ENCODE measurements at places on chromosomes 1 and 21. TPM values are rescaled to one million over a fixed set of nuclear protein-coding genes. Genes with fewer than 3 reads are reported as not detected.

DNA sequence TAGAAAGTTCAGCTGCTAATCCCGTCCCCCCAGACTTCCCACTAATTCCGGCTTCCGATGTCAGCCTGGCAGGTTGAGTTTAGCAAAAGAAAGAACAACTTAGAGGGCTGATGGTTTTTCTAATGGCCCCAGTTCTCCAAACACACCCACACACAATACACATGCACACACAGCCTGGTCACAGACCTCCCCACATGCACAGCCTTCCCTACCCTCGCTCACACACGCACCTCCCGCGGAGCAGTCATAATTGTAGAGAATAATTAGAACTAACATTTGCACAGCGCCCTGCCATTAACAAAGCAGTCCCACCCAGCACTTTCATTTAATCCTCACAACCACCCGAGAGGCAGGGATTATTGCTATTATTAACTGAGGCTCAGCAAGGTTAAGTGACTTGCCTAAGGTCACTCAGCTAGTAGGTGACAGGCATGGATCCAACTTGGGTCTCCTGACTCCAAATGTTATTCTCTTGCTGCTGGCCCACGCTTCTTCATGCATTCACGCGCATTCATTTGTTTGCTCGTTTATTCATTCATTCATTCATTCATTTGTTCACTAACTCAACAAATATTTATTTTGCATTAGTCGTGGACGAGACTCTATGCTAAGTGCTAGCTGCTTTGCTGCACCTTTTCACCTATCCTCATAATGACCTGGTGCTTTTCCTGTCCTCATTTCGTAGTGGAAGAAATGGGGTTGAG is 274.9 kb downstream of the FOXD2 start:
- DNase-seq, result no peak

DNA sequence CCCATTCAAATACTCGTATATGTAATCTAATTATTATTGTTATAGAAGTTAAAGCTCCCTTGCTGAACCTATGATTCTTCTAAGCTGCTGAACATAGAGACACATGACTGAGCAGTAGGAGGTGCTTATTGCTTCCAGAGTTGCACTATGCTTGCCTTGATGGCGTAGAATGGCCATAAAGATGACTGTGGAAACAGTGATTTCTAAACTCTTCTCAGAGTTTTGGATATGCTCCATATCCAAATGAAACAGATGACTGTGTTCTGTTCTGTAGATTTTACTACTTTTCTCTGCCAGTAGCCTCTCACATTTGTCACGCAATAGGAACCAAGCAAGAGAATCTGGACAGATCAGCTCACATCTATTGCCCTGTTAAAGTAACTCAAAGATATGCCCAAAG is 88.1 kb upstream of the CACYBP start:
- no peak for DNase-seq

GRCh38 chr21:44804762-44805161 is 3.1 kb upstream of the UBE2G2 start:
- no peak for DNase-seq

DNA sequence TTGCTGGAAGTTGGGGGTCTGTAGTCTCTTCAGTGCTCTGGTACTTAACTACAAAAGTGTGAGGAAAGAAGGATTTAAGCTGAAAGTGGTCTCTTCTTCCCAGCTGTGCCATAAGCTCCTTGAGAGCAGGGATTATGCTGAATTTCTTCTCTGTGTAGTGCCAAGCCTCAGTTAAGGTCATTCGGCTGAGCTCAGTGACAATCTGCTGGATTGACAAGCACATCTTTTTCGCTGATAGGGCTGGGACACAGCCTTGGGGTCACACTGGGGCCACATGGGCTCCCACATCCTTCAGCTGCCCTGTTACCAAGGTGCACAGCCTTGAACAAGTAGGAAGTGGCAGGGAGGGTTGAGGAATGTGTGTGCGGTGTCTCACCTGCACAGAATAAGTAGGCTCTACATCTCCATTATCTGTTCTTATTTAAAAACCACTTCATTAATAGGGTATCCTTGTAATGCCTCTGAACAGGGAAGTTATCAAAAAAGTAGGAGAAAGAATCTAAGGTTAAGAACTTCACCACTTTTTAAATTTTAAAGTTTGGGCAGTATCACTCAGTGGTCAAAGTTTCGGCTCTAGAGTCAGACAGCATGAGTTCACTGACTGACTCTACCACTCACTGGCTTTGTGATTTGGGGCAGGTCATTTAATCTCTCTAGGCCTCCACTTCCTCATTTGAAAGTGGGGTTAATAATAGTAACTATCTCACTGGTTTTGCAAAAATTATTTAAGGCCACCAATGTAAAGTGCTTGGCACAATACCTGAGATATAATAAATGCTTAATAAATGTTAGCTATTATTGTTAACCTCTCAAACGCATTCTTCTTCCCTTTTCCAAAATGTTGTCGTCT is 10.3 kb downstream of the ZBTB40 start:
- DNase-seq, result no peak

NTNG1 gene
- total RNA-seq, result 3.2 TPM

GRCh38 chr1:36735436-36735835 is 252.7 kb upstream of the CSF3R start:
- DNase-seq, result no peak

NBPF4 gene
- not detected for total RNA-seq

GRCh38 chr1:228770779-228771223 is 35.5 kb downstream of the RHOU start:
- DNase-seq, result no peak

DNA sequence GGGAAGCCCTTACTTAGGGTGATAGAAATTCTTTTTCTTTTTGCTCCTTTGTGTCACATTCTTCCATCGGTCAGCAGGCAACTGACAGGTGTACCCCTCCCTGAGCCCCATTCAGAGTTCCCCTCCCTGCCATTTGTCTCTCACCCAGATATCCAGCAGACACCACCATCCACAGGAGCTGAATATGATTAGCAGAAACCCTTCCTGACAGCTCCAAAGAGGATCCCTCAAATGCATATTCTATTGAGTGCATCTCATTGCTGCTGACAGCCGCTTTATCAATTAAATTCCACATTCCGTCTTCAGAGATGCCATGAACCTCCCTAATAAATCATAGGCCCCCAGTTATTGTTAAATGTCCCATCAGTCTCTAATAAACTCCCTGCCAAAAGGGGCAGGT is 6.1 kb upstream of the DDX20 start:
- DNase-seq, result no peak

GRCh38 chr1:170284016-170284415 is 138.3 kb downstream of the NTMT2 start:
- DNase-seq, result no peak

- DNase-seq, result peak; percentile 19
Measured at GRCh38 chr1:238177960-238178645, 287.4 kb upstream of the ZP4 start.
